ENCODE measurements at places on chromosomes 6 and 20.

GRCh38 chr20:54372313-54372712 lies 103.1 kb upstream of the DOK5 start:
- DNase-seq = no peak

DNA sequence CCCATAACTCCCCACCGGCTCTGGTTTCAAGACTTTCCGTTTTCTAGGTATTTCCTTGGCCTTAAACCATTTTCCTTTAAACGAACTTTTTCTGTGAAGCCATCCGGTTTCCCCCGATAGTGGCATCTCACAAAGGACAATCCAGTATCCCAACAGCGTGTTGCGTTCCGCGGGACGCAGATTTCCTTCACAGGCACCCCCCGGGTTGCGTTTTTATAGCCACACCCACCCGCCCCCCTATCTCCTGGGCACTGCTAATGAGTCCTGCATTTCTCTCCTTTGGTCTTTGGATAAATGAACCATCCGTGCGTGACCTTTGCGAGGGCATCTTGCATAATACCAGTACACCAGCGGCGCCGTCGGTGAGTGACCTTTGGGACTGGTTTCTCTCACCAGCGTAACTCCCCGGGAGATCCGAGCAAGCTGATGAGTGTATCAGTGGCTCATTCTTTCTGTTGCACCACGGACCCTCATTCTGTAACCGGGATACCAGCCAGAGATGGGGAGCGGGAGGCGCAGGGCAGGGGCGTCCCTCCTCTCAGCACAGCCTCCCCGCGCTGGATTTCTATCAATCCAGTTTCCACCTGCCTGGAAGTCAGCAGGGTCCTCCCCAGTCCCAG lies 586 bp upstream of the NQO2 start:
- peak; percentile 60 for DNase-seq

DNA sequence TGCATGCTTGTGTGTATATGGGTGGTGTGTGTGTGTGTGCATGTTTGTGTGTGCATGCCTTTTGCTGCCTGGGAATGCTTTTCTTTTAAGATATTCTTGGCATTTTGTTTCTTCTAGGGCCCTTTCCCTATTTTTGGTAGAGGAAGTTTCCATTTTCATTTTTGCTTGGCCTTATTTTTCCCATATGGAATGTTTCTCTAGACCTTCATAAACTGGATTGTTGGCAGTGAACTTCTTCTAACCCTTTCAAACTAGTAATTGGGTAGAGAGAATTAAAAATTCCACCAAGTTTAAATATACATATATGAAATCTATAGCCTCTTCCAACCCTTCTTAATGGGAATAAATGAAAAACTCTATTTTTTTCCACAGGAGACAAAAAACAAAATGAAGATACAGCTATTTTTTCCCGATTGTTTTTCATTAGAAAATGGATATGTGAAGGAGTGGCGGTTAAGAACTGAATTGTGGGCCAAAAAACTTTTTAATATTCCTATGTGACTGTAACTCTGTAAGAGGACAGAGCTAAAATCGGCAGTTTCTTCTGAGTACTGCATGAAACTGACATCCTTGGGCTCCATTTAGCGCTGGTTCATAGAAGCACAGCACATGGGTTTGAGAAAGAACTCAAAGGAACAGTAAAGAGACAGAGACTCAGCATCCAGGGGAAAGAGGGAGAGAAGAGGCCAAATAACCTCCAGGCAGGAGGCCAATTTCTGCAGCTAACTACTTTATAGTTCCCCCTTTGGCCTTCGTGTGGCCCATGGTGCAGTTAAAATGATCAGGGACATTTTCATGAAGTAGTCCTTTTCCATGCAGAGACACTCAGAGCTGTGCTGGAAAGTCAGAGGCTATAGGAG lies 102.1 kb downstream of the TMEM170B start:
- no peak for DNase-seq

DNA sequence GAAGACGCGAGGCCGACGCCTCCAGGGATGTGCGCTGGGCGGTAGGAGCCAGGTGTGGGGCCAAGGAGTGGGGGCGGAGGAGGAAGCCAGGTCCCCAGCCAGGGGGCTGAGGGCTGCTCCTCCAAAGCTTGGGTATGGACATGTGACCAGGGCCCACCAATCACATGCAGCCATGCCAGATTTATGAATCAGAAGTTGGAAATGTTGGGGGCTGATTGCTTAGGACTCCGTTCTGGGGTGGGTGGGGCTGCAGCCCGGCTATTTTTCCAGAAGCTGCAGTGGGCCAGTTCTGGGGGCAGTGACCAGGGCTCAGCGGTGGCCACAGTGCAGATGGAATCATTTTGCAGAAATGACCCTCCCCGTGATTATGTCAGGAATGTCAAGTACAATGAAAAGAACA lies 96.0 kb downstream of the CEBPB start:
- no peak for DNase-seq

DNA sequence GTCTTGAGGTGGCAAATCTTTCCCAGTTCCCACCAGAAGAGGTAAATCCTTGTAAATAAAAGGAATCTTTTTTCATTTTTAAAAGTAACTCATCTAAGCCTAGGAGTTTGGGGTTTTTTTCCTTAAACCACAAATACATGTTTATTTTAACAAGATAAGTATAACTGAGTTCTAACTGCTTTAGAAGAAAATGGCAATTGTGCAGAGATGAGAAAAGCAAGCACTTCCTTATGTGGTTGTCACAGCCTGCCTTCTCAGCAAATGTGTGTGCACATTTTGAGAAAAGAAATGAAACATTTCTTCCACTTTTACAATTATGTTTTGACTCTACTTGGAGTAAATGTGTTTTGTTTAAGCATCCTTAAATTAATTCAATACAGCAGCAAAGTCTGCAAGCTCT lies 17.7 kb downstream of the HCK start:
- DNase-seq = no peak

- no peak for DNase-seq
Measured at GRCh38 chr6:170234419-170234818, 56.5 kb downstream of the DLL1 start.

- peak; percentile 8 for DNase-seq
Measured at GRCh38 chr6:83536034-83536646, 23.8 kb downstream of the PRSS35 start.

DNA sequence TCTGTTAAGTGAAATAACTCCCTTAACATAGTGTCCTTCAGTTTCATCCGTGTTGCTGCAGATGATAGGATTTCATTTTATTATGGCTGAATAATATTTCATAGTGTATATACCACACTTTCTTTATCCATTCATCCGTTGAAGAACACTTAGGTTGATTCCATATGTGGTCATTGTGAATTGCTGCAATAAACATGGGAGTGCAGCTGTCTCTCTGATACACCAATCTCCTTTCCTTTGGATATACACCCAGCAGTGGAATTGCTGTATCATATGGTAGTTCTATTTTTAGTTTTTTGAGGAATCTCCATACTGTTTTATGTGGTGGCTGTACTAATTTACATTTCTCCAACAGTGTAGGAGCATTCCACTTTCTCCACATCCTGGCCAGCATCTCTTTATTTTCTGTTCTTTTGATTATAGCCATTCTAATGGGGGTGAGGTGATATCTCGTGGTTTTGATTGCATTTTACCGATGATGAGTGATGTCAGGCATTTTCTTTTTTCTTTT lies 193.2 kb downstream of the SLC16A10 start:
- DNase-seq = no peak

- DNase-seq = peak; percentile 25
Measured at GRCh38 chr6:30769088-30769852, 24.9 kb upstream of the IER3 start.

DNA sequence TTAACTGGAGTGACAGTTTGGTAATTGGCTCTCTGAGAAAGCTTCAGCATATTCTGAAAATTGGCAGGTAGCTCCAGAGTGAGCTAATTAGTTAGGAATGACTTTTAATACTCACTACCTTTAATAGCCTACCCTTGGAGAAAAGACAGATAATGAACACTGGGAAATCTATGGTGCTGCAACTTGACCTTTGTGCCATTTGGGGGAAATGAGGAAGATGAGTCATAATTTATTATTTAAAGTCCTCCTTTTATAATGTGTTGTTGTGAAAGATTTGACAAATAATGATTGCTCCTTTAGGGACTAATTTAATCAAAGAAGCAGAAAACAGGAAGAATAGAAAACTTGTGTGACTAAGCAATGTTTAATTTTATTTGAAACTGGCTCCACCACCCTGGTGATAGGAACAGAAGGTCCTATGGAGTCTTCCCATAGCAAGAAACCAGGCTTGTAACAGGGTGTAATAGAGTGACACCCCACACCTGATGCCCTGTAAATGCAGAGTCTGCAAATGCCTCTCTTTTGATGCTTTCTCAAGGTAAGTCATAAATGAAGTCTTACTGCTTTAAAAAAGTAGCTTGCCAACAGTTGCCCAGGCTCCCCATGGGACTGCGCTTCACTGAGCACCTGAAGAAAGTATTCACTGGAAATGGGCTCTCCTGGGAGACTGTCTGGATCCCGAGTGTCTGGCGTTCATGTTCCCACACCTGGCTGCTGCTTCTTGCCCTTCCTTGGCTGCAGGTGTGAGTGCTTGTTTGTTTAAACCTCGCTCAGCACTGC lies 134.4 kb downstream of the LRRC1 start:
- DNase-seq = no peak

- DNase-seq = no peak
Measured at GRCh38 chr6:47519279-47519678, 41.7 kb downstream of the CD2AP start.

GRCh38 chr6:108164815-108165706 lies 761 bp upstream of the NR2E1 start:
- no peak for DNase-seq

- no peak for DNase-seq
Measured at GRCh38 chr20:59443550-59443949, 143.1 kb downstream of the EDN3 start.

DNA sequence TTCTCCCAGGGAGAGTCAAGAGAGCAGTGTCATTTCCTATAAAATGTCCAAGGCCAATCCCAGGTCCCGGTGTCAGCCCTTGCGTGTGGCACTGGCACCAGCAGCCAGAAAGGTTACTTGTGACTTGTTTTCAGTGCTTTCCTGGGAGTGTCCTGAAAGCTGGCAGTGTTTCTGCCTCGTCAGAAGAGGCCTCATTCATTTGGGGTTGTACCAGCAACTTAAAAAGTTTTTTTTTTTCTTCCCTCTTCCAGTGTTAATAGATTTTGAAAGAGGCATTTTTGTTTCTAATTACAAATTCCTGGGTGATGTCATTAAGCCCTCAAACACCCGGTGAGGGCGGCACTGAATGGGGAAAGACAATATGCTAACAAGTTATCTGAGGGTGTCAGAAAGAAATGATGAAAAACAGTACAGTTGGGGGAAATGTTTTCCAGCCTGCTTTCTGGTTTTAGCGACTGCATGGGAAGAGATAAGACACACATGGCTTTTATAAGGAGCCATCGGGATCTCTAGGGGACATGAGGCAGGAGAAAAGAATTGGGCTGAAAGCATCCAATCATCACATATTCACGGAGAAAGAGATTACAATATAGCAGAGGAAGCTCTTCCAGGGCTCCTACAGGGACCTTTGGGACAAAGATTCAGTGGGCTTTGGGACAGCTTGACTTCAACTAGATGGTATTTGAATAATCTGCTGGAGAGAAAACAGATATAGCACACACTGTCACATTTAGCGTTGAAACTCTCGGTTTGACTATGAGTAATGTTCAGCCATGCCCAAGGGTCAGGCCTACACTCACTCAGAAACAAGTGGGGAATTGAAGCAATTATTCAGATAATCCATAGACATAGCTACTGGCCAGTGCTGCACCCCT lies 153.0 kb downstream of the BCAS1 start:
- DNase-seq = no peak

- no peak for DNase-seq
Measured at GRCh38 chr6:2509711-2510110, 241.0 kb downstream of the MYLK4 start.

GRCh38 chr20:36305602-36306551 lies at the start of gene DLGAP4:
Gene DLGAP4, plus strand, starts transcription at chr20:36306339. Its CDS starts 125,379 bp downstream, at chr20:36431718.
- DNase-seq = no peak

- no peak for DNase-seq
Measured at GRCh38 chr6:149755300-149756260, 6.0 kb downstream of the PCMT1 start.

DNA sequence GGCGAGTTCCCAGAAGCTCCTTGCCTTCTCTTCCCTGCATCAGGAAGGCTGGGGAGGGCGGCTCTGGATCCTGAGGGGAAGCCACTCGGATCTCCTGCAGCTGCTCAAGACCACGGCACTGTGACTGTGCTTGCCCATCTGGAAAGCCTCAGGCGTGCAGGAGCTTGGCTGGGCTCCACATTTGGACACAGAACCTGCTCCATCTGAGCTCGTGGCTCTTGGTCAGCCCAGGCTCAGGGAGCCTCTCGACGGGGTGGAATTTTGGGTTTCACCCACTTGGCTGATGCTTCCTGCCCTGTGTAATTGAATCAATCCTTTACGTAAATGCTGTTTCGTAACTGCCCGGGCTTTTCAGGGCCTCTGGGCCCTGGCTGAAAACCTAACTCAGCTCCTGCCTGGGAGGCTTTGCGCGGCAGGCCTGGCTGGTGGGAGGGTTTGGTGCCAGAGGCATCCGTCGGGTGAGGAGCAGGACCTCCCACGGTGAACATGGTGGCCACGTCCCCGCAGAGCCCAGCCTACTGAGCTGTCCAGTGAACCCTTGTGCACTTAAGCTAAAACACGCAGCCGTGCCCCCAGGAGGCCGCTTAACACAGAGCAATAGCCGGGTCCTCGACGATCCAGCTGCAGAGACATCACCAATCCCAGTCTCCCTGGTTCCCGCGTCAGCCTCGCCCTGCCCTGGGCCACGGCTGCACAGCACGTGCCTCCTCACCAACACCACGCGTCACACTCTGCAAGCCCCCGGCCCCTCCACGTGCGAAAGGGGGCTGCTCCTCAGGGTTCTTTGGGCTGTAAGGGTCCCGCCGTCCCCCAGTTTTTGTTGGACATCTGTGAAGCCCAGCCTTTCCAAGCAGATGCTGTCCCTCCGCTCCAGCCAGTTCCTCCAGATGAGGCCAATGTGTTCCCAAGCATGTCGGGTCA lies 241.0 kb downstream of the DLL1 start:
- DNase-seq = no peak

- DNase-seq = no peak
Measured at GRCh38 chr20:19403549-19403948, 191.1 kb downstream of the SLC24A3 start.

GRCh38 chr6:108004861-108005260 lies 46.9 kb upstream of the SEC63 start:
- DNase-seq = no peak

GRCh38 chr6:106070636-106071035 lies 15.5 kb upstream of the PRDM1 start:
- DNase-seq = no peak

DNA sequence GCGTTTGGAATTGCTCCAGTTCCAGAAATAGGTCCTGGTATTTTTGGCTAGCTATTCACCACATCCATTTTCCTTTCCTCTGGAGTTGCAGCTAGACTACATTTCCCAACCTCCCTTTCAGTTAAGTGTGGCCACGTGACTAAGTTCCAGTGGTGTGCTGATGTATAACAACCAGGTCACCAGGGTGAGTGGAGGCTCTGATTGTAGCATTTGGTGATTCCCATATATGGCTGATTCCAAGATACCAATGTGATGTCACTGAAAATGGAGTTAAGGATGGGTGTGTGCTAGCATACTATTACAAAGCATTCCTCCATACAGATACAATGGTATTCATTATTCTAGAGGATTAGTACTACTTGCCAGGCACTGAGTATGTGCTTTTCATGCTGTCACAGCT lies 49.7 kb upstream of the STK35 start:
- no peak for DNase-seq

Measured in NK-92 treated with Interleukin-12 subunit alpha and Interleukin-12 subunit beta, amount 100 ng/mL, for 24 hours (cell line).